ENCODE measurements at places on chromosomes 13 and 19.

DNA sequence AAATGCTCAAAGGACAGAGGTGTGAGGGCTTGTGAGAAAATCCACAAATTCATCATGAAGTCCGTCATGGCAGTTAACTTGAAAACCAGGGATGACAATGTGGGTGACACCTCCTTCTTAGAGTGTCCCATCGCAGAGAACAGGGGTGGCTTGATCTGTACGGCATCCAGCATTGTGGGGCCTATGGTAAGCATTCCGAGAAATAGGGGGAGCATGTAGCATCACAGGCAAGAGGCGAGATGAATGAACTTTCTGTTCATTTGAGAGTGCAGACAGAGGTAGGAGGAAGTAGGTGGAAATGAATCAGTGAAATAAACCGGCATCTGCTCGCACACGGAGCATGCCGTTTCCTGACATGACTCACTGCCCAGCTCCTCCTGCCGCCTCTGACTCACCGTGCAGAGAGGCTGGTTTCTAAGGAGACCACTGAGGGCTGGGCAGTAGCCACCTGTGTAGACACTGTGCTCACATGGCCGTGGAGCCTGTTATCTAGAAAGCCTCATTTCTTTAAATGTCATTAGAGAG, 339.0 kb downstream of the RFC3 start:
- DNase-seq: peak; percentile 98

- DNase-seq: no peak
Measured at GRCh38 chr13:97005625-97006262, 11.5 kb upstream of the OXGR1 start.

DNA sequence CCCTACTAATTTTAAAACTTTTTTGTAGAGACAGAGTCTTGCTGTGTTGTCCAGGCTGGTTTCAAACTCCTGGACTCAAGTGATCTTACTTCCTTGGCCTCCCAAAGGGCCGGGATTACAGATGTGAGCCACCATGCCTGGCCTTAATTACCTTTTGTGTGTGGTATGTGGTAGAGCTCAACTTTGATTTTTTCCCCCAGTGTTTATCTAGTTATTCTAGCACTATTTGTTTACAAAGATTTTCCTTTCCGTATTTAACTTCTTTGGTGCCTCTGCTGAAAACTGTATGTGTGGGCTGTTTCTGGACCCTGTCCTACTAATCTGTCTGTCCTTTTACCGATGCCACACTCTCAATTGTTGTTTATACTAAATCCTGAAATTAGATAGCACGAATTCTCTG, 9.4 kb upstream of the ERCC5 start:
- DNase-seq: no peak

GRCh38 chr13:34369931-34370330, 552.0 kb downstream of the RFC3 start:
- DNase-seq: no peak

DNA sequence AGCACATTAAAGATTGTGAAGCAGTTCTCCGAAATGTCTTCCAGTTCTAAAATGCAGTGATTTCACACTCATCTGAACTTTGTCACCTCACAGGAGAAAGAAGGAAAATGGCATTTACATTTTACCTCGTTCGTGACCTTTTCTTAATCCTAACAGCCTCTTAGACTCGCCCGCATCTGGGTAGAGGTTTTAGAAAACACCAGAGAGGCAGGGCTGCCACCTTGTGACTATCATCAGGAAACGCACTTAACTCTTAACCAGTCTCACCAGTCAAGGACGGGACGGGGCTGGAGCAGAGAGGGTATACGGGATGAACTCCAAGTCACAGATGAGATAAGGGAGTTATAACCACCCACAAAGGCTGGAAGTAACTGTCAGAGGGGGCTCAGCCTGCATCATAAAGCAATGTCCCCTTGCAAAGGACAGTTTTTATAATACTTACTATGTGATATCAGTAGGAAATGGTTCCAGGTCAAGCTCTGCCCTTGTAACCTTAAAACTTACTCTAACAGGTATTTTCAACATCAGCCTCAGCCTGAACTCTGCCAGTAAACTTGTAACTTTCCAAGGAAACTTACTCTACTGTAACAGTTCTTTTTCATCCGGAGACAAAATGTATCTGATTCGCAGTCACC, 8.6 kb upstream of the CEACAM6 start:
- DNase-seq: peak; percentile 38

GRCh38 chr13:43492745-43493144, 294.0 kb downstream of the ENOX1 start:
- no peak for DNase-seq

- DNase-seq: peak; percentile 8
Measured at GRCh38 chr13:35549481-35549880, 73.0 kb upstream of the MAB21L1 start.

GRCh38 chr19:18119717-18120105, 22.1 kb downstream of the MAST3 start:
- no peak for DNase-seq

DNA sequence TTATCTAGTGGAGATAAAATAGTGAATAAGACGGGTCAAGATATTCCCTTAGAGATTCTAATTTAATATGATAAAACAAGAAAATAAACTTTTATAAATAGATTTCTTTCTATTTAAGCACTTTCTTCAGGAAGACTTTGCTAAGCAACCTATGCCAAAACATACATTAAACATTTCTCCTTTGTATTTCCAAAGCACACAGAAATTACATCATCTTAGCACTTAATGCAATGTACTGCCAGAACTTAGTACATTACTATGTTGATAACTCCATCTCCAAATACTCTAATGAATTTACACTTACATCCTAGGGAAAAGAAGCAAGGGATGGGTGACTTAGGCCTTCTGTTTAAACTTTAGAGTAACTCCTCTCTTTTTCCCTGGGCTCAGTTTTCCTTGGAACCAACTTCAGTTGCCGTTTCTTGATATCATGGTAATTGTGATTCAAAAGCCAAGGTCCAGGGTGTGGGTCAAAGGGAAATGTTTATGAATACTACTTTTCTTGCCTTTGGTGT, 322.6 kb upstream of the PCDH20 start:
- no peak for DNase-seq

DNA sequence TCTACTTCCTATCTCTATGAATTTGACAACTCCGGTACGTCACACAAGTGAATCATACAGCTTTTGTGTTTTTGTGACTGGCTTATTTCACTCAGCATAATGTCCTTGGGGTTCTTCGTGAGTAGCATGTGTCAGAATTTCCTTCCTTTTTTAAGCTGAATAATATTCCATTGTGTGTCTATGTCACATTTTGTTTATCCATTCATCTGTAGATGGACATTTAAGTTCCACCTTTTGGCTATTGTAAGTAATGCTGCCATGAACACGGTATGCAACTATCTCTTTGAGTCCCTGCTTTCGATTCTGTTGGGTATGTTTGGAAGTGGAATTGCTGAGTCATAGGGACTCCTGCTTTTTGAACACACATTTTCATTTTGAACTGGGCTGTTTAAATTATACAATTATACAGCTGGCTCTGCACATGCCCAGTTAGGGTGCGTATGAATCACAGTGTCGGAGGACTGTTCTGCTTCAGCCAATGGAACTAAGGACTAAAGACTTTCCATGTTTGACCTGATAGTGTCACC, 43.0 kb upstream of the C13orf42 start:
- peak; percentile 90 for DNase-seq

DNA sequence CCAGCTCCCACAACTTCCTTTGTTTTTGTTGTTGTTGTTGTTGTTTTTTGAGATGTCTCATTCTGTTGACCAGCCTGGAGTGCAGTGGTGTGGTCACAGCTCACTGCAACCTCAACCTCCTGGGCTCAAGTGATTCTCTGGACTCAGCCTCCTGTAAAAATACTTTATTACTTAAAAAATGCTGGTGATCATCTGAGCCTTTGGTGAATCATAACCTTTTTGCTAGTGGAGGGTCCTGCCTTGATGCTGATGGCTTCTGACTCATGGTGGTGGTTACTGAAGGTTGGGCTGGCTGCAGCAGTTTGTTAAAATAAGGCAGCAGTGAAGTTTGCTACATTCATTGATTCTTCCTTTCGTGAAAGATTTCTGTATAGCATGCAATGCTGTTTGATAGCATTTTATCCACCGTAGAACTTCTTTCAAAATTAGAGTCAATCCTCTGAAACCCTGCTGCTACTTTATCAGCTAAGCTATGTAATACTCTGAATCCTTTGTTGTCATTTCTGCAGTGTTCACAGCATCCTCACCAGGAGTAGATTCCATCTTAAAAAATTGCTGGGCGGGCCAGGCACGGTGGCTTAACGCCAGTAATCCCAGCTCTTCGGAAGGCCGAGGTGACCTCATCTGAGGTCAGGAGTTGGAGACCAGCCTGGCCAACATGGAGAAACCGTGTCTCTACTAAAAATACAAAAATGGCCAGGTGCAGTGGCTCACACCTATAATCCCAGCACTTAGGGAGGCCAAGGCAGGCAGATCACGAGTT, 18.0 kb downstream of the ARHGAP35 start:
- DNase-seq: no peak

DNA sequence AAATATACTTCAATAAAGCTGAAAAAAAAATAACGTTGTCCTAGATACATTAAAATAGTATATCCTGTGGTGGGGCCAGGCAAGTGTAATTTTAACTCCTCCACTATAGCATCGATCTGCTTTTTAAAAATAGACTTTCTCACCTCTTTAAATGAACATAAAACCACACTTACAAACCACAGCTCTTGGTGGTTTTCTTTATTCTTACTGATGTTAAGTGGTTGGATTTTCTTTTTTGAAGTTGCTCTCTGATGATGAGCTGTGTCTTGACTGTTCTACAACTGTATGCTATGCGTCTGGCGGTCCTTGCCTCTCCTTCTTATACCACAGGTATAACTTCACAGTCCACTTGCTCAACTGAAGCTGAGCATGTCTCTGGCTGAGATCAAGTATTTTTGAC, 721.5 kb upstream of the KLHL1 start:
- DNase-seq: no peak

GRCh38 chr13:65943708-65944107, 1286.4 kb downstream of the PCDH9 start:
- no peak for DNase-seq

DNA sequence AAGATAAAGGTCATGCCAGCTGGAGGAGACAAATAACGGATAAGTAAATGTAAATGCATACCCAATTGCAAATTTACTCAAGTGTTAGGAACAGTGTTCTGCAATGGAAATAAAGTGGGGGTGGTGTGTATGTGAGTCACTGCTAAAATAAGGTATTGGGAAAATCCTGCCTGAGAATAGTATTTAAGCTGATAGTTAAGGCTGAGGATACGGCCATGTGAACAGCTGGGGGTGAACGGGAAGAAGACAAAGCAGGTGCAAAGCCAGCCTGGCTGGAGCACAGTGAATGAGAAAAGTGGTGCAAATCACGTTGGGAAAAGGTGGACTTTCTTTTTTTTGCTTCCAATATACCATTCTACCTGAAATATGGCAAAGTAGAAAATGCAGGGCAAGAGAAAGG, 242.4 kb upstream of the SLC10A2 start:
- DNase-seq: no peak

DNA sequence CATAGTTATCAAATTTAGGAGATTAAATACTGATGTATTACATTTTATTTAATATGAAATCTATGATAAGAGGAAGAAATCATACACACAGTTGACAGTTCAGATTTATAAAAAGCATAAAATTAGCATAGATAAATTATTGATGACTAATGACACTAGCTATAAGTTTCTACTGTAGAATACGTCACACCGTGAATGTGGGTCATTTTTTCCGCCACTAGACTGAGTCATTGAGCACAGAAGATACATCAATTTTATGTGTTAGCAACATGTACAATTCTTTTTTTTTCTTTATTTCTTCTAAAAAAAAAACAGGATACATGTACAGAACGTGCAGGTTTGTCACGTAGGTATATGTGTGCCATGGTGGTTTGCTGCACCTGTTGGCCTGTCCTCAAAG, 22.2 kb downstream of the AP2S1 start:
- no peak for DNase-seq

- DNase-seq: peak; percentile 64
Measured at GRCh38 chr19:32330213-32330857, 15.1 kb upstream of the ZNF507 start.

GRCh38 chr13:92602560-92602959, 624.0 kb upstream of the GPC6 start:
- DNase-seq: no peak

GRCh38 chr19:16527971-16528521, 14.2 kb downstream of the CHERP start:
- no peak for DNase-seq

GRCh38 chr13:60797112-60797511, 400.1 kb downstream of the TDRD3 start:
- no peak for DNase-seq

DNA sequence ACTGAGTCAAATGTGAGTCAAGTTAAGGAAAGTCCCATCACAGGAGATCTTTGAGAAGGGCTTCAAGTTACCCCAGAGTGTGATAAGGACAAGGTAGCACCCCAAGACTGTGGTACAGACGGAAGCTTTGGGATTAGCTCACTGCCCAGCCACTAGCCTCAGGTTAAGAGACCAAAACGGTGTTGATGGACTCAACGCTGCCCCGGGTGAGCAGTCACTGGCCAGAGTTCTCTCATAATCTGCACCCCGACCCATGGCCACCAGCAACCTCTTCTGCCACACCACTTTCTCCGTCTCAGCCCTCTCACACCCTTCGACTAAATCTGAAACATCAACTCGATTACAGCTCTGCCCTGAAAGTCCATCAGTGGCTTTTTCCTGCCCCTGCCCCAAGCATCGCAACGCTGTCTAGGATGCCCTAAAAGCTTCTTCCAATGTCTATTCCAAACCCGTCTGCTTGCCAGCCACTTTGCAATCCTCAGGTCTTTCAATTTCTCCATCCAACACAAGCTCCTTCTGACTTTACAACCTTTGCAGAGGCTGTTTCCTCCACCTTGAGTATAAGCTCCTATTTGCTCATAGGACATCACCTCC, 5.6 kb downstream of the HNRNPL start:
- no peak for DNase-seq

DNA sequence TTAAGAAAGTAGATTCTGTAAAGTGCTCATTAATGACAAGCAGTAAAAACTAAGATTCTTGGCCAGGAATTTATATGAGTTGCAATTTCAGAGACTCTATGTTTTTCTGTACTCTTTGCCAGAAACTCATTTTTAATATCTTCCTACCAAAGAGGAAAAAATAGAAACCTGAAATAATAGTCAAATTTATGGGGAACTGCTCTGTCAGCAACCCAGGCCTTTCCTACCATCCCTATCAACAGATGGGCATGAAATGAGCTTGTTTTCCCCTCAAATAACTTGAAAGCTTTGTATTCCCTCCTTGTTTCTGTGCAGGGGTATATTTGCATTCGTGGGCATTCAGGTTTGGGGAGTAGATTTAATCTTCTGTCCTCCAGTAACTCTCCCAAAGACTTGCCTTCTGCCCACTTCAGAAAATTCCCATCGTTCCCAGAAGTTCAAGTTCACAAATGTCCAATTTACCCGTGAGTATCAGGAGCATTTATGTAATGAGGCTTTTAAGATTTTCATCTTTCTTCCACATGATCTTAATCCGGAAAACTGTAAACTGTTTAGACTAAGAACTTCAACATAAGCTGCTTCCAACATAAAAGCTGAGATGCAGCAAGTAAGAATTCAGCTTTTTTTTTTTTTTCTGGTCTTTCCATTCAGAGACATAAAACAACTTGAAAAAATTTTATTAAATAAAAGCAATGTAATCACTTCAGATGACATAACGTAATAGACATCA, 363.1 kb downstream of the EFNB2 start:
- DNase-seq: no peak

All from kidney capillary endothelial cell (primary cell).